ENCODE measurements at places on chromosomes 2 and 18.

GRCh38 chr2:200613692-200614091 lies 27.9 kb downstream of the AOX1 start:
- no peak for DNase-seq

DNA sequence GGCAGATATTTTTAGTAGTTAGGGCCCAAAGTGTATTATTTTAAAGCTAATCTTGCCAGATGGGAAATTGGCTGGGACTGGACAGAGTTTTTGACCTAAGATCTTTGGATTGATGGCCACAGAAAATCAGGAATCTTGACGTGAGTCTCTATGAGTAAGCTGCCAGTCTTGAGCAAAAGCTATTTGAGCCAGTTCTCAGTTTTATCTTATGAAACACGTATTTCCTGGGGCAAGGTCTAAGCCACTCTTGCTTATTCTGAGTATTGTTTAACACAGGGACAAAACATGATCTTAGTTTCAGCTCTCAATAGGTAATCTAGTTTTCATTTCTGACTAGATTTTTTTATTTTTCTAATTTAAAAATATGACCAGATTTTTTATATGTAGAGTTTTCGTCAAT lies 329.4 kb downstream of the CNTNAP5 start:
- no peak for DNase-seq

DNA sequence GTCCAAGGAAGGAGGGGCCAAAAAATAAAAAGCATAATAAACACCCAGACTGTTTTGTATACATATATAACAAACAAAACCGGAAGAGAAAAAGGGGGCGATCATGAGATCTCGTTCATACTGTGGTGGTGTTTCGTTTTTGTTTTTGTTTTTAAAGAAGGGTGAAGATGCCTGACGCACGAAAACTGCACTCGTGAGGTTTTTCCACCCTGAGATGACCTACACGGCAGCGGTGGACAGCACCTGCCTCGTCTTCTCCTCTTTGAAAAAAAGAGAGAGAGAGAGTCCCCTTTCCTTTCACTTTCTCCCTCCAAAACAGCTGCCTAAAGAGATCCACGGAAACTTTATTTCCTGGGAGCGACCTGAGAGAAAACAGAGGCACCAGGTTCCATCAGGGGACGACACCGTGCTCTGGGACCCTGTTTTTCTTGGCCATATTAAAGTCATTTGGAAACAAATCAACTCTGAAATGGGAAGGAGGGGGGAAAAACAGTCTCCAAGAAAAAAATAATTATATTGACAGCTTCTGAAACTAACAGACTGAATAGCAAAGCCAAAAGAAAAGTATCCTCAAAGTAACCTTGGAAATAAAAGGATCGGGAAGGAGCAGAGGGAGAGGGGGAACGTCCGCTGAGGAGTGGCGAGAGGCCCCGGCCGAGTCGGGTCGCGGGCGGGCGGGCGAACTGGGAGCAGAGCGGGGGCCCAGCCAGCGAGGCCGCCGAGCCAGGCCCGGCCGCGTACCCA lies 3.5 kb downstream of the POU3F3 start:
- no peak for DNase-seq

DNA sequence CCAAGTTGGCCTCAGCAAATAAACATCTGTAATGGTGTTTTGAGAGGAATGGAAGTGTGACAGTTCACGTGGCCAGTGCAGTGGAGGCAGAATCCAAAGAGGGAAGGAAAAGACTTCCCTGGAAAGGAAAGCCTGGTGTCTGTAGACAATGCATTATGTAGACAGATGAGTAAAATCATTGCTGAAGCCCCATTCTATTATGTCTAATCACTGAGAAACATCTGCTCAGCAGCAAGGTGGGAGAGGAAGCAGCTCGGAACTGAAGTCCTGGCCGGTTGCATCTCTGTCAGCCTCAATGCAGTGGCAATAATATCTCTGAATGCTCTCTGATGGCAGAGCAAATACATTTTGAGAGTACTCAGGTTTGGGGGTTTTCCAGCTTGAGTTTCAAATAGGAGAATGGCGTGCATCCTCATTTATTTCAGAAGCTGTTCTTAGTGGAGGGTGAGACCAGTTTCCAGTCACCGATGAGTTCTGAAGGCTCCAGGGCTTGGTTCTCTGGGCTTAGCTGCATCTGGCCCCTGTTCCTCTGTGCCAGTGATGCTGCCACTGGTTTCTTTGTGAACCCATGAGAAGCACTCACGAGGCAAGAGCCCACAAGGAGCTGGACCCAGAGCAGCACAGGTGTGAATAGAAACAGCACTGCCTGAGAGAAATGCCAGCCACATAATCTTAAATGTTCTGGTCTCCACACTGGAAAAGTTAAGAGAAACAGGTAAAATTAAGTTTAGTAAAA lies 63.3 kb downstream of the RPIA start:
- no peak for DNase-seq

- DNase-seq, result no peak
Observed at GRCh38 chr2:157735532-157735931, 106.9 kb upstream of the ACVR1C start.

GRCh38 chr2:133418671-133419070 lies 149.6 kb downstream of the NCKAP5 start:
- DNase-seq, result no peak

- no peak for DNase-seq
Observed at GRCh38 chr2:119049968-119050704, 108.1 kb downstream of the MARCO start.

DNA sequence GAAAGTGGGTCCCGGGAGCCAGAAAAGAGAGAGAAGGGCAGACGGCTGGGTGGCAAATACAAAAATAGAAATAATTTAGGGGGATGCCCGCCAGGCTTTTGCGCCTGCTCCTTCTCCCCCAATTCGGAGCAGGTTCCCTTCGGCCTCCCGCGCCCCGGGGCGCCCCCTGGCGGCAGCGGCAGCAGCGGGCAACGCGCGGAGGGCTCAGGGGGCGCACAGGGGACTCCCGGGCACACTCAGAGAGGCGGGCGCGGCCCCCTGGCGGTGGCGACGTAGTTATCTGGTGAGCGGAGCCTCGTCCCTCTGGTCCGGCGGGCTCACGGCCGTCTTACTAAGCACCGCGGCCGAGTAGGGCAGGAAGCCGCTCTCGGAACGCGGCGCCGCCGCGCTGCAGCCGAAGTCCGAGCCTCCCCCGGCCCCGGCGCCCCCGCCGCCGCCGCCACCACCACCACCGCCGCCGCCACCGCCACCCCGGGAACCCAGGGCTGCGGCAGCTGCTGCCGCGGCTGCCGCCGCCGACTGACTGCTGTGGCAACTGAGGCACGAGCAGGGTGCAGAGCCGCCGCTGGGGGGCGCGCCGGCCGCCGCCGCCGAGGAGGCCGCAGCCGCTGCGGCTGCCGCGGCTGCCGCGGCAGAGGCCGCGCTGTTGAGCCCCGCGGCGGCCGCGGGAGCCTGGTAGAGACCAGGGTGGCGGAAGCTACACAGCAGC lies 3.8 kb downstream of the EVX2 start:
- DNase-seq, result no peak

DNA sequence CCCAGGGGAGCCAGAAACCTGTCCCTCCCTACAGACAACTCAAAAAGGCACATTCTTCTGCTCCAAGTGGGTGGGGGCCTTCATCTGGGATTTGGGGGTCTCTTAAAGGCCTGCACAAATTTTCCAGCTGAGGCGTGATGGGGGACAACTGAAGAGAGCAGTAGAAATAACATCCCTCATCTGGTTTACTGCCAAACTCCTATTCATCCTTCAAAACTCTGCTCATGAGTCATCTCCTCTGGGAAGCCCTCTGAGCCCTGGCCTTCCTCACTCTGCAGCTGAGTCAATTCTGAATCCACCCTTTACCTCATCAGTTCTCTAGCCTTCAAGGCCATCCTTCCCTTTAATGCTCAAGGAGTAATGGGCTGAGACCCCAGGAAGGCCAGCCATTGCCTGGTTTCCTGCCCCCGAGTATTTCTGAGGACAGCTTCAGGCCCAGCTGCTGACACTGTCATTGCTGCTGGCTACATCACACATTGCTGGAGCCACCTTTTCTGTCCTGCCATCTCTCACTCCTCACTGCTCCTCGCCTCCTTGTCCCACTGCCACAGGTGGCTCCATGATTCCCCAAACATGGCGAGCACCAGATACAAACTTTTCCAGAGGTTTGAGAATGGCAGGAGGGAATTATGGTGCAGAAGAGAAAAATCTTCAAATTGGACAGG lies 32.2 kb upstream of the GLI2 start:
- DNase-seq, result no peak

DNA sequence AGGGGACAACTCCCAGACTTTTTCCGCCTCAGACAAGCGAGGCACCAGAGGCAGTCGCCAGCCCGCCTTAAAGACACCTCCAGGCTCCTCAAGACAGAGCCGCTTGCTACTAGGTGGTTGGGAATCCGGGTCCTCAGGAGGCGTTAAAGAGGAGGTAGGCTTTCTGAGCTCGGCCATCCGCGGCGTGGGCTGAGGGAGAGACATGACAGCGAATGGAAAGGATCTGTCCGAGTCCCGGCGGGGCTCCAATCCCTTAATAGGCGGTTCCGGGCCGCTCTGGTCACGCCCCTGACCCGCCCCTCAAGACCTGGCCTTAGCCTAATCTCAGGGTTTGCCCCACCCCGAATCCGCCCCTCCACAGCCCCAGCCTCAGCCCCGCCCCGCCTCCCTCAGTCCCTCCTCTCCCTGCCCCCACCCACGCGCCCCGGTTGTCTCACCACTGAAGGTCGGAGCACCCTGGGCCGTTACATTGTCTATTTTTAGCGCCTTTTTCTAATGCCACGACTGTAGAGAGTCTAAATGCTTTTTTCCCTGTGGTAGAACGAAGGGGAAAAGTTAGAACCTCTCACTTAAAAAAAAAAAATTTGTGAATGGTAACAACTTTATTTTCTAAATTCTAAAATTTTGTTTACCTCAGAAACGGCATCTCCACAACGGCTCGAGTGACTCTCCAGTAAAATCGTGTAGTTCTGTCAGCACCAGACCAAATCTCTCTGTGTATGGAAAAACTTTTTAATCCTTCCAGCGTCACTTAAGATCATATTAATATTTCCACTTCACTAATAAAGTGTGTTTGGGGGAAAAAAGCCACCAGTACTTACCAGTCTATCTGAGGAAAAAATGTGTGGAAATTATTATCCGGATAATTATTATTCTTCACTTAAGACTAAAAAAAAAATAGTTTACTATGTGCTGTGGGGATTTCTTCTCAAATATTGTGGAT lies at the start of gene RAD51AP2:
Gene RAD51AP2, minus strand, starts transcription at position 229 of the 943 bp plus-strand sequence. Its CDS starts 25 bp downstream, at position 204.
- DNase-seq, result peak; percentile 58

DNA sequence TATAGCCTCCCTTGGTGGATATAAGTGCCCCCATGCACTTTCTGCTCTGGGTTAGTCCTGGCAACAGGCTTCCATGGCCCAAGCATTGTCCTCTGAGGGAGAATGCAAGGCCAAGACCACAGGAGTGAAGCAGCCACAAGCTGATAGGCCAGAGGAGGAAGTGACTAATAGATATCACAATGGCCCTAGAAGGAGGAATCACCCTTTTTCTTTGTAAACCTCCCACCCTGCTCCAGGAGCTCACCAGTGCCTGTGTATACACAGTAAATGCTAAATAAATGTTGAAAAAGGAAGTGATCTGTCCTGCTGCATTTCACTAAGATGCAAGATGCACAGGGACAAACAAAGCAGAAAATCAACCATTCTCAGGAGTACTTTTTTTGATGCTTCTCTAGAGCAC lies 49.7 kb upstream of the ABCA12 start:
- DNase-seq, result no peak

GRCh38 chr18:46055838-46056230 lies 16.2 kb downstream of the PSTPIP2 start:
- DNase-seq, result no peak

- DNase-seq, result no peak
Observed at GRCh38 chr2:189899101-189899500, 114.9 kb downstream of the PMS1 start.

GRCh38 chr2:219512524-219513216 lies 1.6 kb upstream of the ASIC4 start:
- DNase-seq, result no peak

DNA sequence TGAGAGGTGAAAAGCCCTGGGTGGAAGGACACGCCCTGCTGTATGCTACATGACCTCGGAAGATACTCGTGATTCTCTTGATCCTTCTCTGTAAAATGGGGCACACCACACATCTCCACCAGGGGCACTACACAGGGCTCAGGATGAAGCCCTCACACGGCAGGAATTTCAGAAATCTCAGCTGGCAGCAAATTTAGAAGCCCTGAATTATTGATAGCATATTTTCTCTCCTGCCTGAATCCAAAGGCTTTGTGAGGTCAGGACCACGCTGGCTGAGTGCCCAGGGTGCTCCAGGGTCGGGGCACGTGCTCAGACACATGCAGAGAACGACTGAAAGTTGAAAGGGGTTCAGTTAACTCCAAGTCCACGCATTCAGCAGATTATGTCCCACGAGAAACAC lies 42.1 kb upstream of the GALR1 start:
- no peak for DNase-seq

- DNase-seq, result no peak
Observed at GRCh38 chr18:47615043-47615442, 315.4 kb downstream of the SMAD2 start.

DNA sequence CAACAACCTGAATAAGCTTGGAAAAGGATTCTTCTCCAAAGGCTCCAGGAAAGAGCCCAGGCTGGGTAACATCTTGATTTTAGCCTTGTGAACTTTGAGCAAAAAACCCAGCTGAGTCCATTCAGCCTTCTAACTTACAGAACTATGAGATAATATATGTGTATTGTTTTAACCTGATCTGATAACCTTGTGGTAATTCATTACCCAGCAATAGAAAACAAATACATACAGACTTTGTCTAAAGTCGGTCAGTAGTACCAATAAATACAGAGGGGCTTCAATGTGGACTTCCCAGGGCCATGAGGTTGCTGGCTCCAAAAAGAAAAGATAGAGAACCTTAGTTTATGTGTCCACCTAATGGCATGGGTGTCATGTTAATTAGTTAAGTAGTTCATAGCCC lies 191.8 kb downstream of the KCNH7 start:
- no peak for DNase-seq

DNA sequence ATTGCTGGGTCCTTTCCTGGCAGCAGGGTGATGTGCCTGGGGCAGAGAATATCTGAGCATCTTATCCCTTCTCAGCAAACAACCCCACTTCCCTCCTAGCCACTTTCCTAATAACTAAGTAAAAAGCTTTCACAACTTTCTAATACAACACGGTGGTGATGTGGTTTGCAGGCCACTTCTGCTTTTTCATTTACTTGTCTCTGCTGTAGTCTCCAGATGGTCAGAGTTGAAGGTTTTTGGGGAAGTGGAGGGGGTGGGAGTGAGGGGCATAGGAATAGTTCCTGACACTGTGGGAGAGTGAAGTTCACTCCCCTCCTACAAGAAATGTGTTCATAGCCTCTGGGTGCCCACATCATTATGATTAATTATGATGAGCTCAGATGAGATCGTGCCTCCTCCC lies 11.6 kb downstream of the OXER1 start:
- no peak for DNase-seq

DNA sequence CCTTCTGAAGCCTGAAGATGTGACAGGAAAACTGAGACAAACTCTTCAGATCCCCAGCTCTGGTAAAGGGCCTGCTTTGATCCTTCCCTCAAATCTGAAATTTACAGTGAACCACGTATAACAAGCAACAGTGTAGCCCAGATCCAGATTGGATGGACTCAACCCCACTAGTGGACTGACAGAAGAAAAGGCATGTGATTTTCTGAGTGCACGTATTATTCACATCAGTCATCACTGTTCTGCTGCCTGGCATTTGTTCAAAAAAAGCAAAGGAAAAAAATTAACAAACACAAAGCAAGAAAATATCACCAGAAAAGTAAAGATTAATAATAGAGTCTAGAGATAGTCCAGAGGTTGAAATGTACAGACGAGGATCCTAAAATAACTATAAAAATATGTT lies 87.6 kb downstream of the CYRIA start:
- no peak for DNase-seq
